ENCODE measurements at places on chromosomes 12 and 14.

DNA sequence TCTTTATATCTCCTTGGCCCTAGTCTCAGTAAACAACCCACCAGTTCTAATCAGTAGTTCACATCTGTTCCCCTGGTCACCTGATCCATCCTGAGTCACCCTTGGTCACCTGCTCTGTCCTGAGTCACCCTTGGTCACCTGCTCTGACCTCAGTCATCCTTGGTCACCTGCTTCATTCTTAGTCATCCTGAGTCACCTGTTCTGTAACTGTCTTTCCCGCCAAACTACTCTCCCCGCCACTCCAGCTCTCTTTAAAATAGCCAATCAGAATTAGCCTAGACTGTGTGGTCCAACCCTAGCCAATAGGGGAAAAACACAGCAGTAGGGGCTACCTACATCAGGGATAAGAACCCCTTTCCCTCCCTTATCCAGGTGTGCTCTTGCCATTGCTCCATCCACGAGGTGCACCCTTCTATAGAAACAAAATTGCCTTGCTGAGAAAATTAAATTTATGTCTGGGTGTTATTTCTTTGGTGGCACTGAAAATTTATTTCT lies 245.4 kb upstream of the DIO3 start:
- DNase-seq, result no peak

- no peak for DNase-seq
Measured at GRCh38 chr12:110248096-110248447, 33.0 kb upstream of the ATP2A2 start.

- no peak for DNase-seq
Measured at GRCh38 chr12:114749065-114749464, 65.1 kb upstream of the TBX3 start.

GRCh38 chr12:45658020-45658419 lies 71.5 kb upstream of the ARID2 start:
- no peak for DNase-seq

GRCh38 chr12:80264891-80265290 lies 165.6 kb downstream of the OTOGL start:
- DNase-seq, result no peak

GRCh38 chr12:66085998-66086397 lies 44.6 kb downstream of the LLPH start:
- no peak for DNase-seq

GRCh38 chr12:53233671-53234121 lies 1.7 kb upstream of the RARG start:
- DNase-seq, result no peak

- DNase-seq, result no peak
Measured at GRCh38 chr12:85183855-85184254, 96.2 kb upstream of the ALX1 start.

- DNase-seq, result no peak
Measured at GRCh38 chr14:61337893-61338292, 16.5 kb downstream of the PRKCH start.

DNA sequence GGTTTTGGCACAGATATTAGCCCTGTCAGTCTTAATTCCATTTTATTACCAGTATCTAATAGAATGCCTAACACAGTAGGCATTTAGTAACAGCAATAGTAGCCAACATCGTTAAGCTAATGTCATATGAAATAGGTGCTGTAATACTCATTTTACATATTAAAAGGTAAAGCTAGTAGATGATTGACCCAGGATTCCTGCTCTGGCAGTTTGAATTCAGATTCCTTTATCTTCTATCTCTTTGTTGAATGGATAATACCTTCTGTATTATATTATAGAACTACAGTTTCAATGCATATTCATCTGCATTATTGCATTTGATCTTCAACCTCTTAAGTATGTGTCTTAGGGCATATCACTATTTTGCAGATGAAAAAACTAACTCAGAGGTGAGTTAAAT lies 2.9 kb downstream of the ATL1 start:
- no peak for DNase-seq

GRCh38 chr12:109098651-109099050 lies 1.3 kb downstream of the UNG start:
- no peak for DNase-seq

GRCh38 chr12:41188841-41189394 lies 798 bp downstream of the PDZRN4 start:
- DNase-seq, result no peak

DNA sequence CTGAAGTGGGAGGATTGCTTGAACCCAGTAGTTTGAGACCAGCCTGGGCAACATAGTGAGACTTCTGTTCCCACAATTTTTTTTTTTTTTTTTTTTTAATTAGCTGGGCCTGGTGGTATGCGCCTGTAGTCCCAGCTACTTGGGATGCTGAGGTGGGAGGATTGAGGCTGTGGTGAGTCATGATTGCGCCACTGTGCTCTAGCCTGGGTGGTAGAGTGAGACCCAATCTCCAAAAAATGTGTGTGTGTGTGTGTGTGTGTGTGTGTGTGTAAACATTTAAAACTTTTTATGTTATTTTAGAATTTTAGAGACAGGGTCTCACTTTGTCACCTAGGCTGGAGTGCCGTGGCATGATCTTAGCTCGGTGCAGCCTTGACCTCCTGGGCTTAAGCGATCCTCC lies 6.8 kb downstream of the PPP1R36 start:
- DNase-seq, result no peak

- no peak for DNase-seq
Measured at GRCh38 chr12:51866762-51867161, 18.2 kb upstream of the FIGNL2 start.

DNA sequence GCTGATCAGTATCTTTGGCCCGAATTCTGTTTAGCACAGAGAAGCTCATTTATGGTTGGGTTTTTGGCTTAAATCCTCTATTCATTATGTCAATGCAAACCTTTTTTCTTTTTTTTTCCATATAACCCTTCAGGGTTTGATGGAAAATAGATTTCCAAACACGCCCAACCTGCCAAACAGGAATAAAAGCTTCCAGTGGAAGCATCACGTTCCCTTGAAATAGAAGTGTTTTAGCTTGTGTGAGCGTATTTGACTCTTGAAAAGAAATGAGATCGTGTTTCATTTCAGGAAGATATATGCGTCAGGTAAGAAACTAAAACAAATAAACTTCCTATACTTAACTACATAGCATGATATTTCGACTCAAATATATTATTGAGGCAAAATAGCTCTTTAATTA lies at the start of gene PIK3C2G:
PIK3C2G (plus strand) TSS at position 246 of the 400 bp plus-strand sequence. CDS start 20,564 bp downstream, outside the sequence.
- DNase-seq, result no peak

DNA sequence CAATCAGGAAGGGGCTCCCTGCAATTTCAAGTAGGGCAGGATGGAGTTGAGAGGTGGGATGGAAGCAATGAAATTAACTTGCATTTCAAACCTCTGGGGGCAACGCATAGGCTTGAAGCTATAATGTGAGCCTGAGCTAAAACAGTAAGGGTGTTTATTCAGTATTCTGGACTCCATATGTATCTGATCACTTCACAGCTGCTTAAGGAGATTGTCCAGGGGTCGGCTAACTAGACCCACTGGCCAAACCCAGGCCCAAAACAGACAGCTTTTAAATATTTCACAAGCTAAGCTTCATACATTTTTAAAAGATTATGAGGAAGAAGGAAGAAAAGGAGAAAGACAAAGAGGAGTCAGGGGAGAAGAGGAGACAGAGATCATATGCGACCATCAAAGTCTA lies 6.8 kb upstream of the SERPINA3 start:
- no peak for DNase-seq

- DNase-seq, result no peak
Measured at GRCh38 chr12:126191031-126191891, 1126.0 kb downstream of the AACS start.

DNA sequence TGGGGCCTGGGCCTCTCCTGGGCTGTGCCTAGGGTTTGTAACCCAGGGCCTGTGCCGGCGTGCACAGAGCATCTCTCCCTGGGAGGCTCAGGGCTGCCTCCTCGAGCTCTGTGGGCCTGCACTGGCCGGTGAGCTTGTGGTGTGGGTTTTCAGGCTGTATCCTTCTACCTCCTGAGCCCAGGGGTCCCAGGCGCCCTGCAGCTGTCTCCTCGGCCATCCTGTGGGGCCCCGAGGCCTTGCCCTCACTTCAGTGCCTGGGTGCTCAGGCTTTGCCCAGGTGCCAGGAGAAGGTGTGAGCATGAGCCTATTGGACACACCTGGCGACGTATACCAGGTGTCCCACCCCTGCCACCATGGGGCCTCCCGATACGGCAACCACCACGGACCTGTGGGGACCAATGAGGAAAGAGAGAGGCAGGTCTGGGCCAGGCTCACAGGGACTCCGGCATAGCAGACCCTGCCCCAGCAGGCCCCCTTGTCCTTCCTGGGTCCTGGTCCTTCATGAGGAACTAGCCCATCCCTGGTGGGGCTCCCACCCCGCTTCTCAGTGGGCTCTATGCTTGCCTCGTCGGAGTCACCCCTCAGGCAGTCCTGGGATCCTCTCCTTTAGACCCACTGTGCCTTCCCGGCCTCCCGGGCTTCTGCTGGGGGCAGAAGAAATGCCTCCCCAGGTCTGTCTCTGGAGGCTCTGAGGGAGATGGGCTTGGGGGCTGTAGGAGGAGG lies 400.2 kb downstream of the TMEM121 start:
- DNase-seq, result no peak

DNA sequence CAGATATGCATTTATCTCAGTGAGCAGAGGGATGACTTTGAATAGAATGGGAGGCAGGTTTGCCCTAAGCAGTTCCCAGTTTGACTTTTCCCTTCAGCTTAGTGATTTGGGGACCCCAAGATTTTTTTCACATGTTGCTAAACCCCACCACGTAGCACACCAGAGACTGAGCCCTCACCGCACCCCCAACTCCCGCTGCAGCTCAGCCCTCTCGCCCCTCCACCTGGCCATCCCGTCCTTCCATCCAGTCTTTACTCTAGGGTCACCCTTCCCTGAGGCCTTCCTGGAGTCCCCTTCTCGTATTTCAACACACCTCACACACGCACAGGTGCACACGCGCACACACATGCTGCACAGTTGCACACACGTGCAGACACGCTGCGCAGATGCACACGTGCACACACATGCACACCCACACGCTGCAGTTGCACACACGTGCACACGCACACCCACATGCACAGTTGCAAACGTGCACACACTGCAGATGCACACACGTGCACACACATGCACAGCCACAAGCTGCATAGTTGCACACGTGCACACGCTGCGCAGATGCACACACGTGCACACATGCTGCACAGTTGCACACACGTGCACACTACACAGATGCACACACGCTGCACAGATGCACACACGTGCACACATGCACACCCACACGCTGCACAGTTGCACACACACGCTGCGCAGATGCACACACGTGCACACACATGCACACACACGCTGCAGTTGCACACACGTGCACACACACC lies 30.0 kb downstream of the HSP90AA1 start:
- DNase-seq, result no peak

- no peak for DNase-seq
Measured at GRCh38 chr12:52662918-52663229, 10.9 kb upstream of the KRT2 start.

- DNase-seq, result no peak
Measured at GRCh38 chr12:6034596-6034995, 89.5 kb upstream of the ANO2 start.

DNA sequence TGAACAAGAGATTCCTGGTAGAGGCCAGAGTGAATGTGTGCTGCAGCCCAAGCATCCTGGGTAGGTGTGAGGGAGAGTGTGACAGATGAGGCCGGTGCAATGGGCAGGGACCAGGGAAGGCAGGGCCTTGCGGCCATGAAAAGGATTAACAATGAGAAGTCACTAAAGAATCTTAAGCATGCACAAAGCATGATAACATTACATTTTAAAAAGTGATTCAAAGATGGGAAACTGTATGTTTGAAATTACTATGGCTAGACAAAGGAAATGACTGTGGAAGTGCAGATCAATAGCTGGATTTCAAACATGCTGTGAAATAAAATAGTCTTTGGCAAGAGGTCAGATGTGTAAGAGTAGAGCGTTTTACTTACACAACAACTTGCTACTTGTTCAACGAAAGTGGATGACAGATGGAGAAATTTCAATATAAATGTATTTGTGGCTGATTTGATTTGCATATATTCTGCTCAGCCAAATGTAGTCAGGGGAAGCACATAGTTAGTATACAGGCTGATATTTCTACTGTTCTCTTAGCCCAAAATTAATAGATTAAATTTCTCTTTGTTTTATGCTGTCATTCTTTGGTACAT lies 175.5 kb downstream of the CCDC59 start:
- no peak for DNase-seq

GRCh38 chr12:27814411-27814810 lies 34.4 kb upstream of the MANSC4 start:
- no peak for DNase-seq

- DNase-seq, result no peak
Measured at GRCh38 chr12:98533723-98534251, 18.4 kb downstream of the TMPO start.

DNA sequence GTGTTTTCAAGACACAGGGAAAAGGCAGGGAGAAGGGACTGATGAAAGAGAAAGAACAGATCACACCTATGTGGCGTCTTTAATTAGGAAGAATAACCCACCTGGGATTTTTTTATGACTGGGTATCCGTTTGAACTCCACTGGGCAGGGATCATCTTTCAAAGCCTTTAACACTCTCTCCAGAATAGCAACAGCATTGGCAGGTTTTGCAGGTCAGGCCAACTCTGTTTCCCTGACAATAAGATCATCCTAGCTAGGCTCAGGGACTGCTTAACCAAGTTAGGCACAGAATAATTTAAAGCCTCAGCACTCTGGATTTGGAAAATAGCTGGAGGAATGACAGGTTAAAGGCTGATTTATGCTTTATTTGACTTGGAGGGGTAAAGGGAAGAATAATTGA lies 117.6 kb downstream of the SUDS3 start:
- no peak for DNase-seq

GRCh38 chr14:67241411-67242167 lies at the start of gene PALS1:
PALS1 (plus strand) TSS chr14:67241435; CDS start chr14:67279171, 37,736 bp downstream.
- DNase-seq, result no peak

- no peak for DNase-seq
Measured at GRCh38 chr14:99516156-99516870, 35.1 kb downstream of the CCNK start.

DNA sequence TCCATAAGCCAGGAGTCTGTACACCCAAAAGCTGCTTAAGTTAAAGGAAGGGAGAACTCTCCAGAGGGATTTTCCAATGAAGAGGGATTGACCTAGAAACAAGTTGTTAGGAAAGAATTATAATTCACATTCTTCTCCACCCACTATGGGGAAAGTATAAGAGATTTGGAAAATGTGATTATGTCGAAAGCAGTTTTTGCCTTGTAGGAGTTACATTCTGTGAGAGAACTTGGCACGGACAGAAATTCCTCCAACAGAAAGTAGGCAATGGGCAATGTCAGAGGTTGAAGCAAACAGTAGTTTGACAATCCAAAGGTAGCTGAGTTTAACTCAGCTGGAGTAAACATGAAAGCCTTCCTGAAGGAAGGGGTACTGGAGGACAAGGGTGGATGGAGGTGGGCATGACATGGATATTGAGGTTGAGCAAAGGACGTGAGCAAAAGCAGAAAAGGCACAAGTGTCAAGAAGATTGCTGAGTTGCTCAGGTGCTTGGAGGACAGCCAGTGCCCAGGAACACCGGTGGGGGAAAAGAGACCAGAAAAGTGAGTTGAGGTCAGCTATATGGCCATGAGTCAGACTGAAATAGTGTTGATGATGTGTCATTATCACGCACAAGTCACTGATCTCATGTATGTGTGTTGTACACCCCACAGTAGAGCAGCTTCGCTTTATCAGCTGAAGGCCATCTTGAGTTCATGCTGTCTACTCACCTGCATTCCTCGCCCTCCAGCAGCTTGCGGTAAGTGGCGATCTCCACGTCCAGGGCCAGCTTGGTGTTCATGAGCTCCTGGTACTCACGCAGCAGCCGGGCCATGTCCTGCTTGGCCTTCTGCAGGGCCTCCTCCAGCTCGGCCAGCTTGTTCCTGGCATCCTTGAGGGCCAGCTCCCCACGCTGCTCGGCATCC lies 4.0 kb downstream of the KRT5 start:
- no peak for DNase-seq

GRCh38 chr12:122243965-122244364 lies 18.1 kb upstream of the DIABLO start:
- no peak for DNase-seq
